Uterus (tissue), 4 donors: ENCODE measurements at places on chromosomes 11 and 22. TPM values are rescaled to one million over a fixed set of nuclear protein-coding genes. Genes with fewer than 3 reads are reported as not detected.

Gene OR8D1
- total RNA-seq = not detected

Gene USH1C
- not detected for total RNA-seq

Gene VPREB1
- not detected for total RNA-seq

Gene KLHL35
- total RNA-seq = not detected

Gene SHANK2
- total RNA-seq = 1.1 TPM

Gene TPBGL
- 2.8 TPM for total RNA-seq

Gene LMNTD2
- 0.51 TPM for total RNA-seq

Gene IFITM1
- 388 TPM for total RNA-seq

Gene CCDC89
- not detected for total RNA-seq

Gene NPAS4
- total RNA-seq = 12.6 TPM

Gene GAL3ST1
- 1.2 TPM for total RNA-seq
